Fibroblast of skin of right quadriceps (primary cell): ENCODE measurements at places on chromosomes 7 and 10.

DNA sequence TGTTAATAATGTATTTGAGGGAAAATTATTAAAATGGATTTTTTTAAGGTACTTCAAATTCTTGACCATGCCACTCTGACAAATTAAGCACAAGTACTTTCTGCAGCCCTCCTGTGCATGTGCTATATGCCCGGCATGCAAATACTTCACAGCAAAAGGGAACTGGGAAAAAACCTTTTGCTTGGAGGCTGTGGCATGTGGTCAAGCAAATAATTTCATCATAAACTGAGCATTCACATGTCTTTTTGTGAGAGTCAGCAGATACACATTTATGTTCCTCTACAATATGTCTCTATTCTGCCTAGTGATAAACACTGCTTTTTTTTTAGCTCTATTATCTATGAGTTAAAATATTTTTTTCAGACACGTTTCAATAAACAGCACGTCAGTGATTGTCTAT lies 53.7 kb upstream of the SEMA3A start:
- DNase-seq = no peak

DNA sequence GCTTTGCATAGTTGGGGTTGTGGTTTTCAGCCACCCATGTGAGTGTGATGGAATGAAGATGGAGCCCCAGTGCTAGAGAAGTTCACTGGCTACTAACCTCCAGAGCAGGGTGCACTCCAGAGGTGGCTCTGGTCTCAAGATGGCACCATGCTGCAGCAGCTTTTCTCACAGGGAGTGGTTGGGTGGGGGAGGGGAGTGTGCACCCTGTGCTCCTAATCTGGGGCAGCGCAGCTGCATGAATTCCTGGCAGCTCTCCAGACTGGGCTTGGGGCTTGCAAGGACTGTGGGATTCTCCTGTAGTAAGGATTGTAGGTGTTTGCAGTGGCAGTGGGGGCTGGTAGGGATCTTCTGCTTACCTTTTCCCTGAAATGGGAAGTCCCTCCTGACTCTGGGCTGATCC lies 23.7 kb downstream of the PHTF2 start:
- DNase-seq = no peak

DNA sequence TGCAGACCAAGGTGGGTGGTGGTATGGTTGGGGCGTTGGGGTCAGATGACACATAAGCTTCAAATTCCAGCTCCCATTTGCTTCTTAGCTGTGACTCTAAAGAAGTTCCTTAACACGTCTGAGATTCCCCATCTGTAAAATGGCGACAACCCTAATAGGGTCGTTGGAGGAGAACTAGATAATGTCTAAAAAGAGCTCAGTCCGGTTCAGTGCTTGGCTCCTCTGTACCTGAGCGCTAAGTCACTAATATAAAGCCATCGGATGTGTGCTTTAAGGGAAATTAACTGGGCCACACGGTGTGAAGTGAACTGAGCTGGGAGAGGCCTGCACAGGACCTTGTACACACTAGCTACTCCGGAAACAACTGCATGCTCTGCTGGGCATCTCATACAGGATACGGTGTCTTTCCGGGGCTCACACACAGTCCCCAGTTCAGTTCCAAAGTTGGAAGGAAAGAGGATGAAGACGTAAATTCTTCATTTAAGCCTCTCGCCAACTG lies 476 bp upstream of the ZFYVE27 start:
- DNase-seq = no peak

DNA sequence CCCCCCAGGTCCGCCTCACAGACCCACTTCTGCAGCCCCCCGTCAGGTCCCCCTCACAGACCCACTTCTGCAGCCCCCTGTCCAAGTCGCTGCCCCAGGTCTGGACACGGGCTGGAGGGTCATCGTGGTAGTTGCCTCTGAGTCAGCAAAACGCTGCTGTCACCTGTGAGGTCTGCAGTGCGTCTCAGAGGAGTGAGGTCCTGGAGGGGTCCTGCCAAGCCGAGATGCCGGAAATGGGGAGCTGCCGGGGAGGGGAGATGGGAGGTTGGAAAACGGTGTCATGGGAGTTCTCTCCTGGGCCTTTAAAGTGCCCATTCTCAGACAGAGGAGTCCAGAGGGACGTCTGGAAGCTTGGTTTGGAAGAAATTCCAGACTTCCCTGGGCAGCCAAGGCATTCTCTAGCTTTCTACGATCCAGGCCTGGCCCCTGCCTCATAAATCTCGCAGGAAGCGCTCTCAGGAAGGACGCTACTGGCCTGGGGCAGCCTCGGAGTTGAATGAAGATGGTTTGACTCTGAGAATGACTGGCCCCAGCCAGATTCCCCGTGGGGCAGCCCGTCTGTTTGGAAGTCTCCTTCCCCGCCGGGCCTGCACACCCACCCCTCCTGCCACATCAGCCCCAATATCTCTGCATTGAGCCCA lies 38.7 kb downstream of the CALML3 start:
- DNase-seq = peak; percentile 34

DNA sequence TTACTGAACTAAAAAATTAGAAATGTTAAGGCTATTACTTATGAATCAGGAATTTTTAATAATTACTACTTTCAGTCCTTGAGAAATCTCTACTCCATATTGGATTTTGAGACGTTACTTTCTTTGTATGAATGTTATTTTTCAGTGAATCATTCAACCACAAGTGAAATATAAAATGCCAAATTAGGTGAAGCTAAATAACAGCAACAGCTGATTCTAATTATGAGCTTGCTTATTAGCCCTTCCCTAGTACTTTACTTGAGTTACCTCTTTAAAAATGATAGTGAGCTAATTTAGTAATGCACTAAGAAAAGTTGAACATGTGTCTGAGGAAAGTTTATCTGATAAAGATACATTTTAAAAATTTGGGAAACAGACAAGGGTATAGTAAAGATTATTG lies 51.4 kb downstream of the PCGF5 start:
- peak; percentile 89 for DNase-seq

DNA sequence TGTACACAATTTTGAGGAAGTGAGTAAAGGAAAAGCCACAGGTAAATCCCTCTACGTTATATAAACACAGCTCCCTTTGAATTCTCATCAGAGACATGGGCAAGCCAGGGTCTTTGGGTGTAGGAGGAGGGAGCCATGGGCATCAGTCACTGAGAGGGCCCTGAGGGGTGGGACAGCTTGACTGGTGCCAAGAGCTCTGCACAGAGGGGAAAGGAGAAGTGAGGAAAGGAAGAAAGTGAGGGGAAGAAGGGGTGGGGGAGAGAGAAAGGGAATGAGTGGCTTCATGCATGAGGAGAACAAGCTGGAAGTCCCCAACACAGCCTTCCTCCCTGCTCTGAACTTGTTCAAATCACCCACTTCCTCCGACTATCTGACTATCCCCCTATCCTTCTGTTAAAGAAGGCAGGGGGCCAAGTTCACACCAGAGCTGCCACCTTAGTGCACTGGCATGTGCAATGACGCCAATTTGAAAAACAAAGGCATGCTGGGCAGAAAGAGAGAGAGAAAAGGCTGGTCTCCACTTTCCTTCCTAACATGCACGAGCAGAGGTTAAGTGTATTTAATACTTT lies 16.4 kb upstream of the RNF148 start:
- DNase-seq = no peak

GRCh38 chr10:69955211-69955805 lies 97.3 kb upstream of the MACROH2A2 start:
- no peak for DNase-seq
